EL (cell line): ENCODE measurements at places on chromosomes 6 and 20.

- peak; percentile 58 for DNase-seq
These were observed at the start of gene SCUBE3 for GRCh38 chr6:35213824-35214756. Gene SCUBE3, plus strand, starts transcription at chr6:35213956. Its CDS starts 463 bp downstream, at chr6:35214419.

DNA sequence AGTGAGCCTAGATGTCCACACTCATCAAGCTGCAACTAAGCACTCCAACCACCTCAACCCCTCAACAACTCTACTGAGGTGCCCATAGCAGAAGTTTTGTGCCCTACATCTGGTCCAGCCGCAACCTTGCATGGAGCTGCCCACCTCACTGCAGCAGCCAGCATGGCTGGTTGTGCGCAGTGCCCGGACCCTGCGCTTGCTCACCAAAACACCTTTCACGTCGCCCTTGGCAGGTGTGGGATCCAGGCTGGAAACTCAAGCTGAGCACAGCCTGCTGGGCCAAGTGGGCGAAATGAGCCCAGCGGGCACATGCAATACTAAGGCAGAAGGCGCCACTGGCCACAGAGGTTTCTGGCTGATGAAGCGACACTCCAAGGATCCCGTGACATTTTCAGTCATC is 902.4 kb downstream of the TBC1D32 start:
- DNase-seq: no peak

- peak; percentile 41 for DNase-seq
These were observed 80.4 kb upstream of the RIPOR2 start for GRCh38 chr6:25016014-25016720.

DNA sequence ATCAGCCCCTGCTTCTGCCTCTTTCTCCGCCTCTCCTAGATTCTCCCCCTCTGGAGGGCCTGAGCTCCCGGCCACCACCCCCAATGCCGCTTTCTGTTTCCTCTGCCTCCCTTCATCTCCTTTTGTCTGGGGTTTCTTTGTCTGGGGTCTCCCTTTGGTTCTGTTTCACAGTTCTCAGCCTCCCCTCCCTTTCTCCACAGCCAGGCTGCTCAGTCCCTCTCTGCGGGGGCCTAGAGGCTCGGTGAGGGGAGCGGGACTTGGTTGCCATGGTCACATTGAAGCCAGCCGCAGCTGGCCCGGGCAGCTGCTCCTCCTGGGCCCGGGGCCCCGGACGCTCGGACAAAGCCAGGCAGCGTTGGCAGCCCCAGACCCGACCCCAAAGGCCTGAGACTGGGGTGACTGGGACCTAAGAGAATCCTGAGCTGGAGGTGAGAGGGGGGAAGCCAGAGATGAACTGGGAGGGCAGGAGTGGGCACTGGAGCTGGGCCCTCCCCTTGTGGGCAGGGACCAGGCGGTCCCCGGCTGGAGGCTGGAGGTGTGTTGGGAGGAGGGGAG is 3.5 kb upstream of the DDR1 start:
- DNase-seq: no peak

DNA sequence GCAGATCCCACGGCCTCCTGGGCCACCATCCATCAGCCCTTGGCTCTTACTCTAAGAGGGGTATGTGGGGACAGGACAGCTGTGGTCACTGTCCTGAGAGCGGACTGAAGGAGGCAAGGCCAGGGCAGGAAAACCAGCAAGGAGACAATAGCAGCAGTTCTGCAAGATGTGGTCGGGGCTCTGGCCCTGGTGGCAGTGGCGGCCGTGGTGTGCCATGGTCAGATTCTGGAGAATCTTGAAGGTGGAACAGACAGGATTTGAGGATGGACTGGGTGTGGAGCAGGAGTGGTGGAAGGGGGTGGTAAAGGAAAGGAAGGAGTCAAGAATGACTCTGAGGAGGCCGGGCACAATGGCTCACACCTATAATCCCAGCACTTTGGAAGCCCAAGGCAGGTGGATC is 5.9 kb upstream of the MAP1LC3A start:
- no peak for DNase-seq

- DNase-seq: no peak
These were observed 40.5 kb upstream of the PKHD1 start for GRCh38 chr6:52127957-52128356.

DNA sequence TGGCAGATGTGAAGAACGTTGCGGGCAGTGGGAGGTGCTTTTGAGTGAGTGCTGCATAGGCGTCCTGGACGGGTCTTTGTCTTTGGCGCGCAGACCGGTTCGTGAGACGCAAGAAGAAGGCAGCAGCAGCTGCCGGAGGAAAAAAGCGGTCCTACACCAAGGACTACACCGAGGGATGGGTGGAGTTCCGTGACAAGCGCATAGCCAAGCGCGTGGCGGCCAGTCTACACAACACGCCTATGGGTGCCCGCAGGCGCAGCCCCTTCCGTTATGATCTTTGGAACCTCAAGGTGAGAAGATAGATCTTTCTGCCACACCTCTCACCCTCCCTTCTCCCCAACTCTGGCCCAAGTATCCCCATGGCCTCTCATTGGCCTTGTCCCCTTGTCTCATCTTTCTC is 1.1 kb downstream of the ABT1 start:
- no peak for DNase-seq

DNA sequence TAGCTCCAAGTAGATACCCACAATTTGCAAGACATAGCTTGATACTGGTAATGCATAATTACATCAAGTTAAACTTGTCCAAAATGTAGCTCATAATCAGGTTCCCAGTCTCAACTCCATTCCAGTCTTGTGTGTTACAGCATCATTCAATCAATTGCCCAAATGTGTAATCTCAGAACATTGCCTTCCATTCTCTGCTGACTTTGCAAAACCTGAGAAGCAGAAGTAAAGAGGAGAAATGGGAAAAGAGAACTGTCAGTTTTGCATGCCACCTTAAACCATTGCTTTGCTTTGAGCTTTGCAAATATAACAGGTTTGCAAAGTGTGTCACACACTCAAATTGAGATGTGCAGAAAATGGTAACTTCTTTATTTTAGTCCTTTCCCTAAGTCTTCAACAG is 40.3 kb upstream of the CNKSR3 start:
- no peak for DNase-seq
